Stimulated activated CD8-positive, alpha-beta memory T cell treated with anti-CD3 and anti-CD28 coated beads, Interleukin-7, amount 100 ng/mL, for 48 hours (primary cell): ENCODE measurements at places on chromosomes 16 and 17.

DNA sequence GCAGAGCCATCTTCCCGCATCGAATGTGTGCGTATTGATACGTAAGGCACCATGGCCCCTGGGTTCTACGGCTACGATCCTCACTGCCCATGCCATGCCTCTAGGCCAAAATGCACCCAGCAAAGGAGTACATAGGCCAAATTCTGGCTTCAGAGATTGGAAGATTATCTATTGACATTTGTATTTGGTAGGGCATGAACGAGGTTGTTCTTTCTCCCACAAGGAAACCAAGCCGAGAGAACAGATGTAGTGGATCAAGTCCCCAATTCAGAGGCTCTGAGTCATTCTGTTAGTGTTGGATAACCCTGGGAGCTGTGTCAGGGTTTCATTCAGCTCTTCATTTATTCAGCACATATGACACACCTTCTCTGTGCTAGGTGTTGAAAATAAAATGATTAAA, 36.5 kb downstream of the HOXB1 start:
- DNase-seq = no peak

- DNase-seq = no peak
Observed at GRCh38 chr16:8877894-8878522, 4.1 kb upstream of the LITAFD start.

DNA sequence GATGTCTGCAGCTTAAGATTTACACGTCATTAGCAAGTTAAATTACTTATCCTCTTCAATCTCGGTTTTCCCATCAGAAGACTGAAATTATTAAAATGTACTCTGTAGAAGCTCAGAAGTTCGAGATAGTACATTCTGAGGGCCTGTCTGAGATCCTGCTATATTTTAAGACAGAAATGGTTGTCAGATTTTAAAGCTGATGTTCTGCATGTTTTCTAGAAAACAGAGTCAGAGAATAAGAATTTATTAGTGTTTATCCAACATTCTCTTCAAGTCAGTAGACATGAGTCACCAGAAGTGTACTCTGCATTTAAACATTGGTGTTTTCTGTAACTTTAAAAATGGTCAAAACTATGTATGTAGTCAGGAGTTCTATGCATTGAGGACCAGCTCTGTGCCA, 155.2 kb upstream of the MYOCD start:
- DNase-seq = no peak

DNA sequence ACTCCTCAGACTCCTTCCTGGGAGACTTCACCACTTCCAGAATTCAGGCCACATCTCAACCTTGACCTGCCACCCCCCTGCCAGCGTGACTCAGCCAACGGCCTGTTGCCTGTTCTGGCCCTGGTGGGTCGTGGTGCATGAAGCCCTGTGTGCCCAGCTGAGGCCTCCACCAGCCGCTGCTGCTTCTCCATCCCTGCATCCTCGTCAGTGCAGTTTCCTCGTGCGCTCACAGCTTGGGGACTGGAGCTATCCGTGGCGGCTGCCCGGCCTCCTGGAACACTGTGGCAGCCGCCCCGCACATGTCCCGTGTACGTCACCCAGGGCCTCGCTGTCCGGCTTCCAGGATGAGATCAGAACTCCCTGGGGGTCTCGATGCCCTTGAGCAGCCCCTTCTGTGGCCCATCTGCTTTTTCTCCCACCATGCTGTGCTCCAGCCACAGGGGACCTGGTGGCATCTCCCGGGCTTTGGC, 8.0 kb upstream of the TEDC2 start:
- no peak for DNase-seq

- DNase-seq = no peak
Observed at GRCh38 chr17:35867574-35867973, 1.1 kb downstream of the HEATR9 start.

DNA sequence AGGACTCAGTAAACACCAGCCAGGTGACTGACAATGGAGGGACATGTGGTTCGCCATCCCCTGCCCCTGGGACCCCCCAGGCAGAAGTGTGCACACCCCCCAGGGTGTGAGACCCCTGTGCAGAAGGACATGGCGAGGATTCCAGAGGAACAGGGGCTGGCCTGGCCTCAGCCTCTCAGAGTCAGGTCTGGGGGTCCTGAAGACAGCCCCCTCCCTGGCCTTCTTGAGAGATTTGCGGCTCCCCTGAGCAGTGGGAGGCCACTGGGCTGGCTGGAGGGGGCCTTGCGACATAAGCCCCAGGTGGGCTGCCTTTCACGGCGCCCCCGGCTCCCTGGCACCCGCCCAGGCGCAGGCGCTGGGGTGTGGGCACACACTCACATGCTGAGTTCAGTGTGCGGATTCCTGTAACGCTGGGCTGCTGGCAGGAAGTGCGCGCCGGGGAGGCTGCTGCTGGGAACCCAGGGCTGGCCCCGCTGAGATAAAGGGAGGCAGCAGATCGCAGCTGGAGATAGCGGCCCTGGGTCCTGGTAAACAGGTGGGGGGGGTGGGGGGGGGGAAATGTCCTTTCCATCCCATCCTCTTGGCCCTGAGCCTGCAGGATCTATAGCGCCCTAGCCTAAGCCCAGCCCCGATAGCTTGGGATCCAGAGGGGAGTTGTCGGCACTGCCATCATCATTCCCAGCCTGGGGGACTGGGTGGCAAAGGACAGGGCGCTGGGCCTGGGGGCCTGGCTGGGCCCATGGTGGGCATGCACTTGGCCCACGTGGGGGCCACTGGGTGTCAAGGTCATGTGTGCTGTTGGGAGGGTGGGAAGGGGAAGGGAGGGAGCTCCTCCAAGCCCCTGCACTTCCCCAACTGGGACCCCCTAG, 27.1 kb downstream of the TMEM235 start:
- peak; percentile 66 for DNase-seq

- no peak for DNase-seq
Observed at GRCh38 chr16:79283578-79283977, 317.0 kb downstream of the MAF start.

DNA sequence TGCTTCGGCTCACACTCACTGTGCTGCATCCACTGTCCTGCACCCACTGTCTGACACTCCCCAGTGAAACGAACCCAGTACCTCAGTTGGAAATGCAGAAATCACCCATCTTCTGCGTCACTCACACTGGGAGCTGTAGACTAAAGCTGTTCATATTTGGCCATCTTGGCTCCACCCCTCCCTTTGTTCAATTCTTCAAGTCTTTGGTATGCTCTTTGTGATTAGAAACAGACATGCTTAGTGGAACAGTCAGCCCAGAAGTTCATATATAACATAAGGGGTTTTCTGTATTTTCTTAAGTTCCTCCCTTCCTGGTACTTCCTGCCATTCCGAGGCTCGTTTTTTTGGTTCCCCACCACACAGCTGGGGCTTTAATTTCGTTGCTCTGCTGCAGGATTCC, 398.5 kb upstream of the DYNLRB2 start:
- DNase-seq = no peak

GRCh38 chr16:10383626-10384025, 2.2 kb upstream of the ATF7IP2 start:
- DNase-seq = no peak

GRCh38 chr17:70968302-70968701, 799.0 kb downstream of the KCNJ2 start:
- DNase-seq = no peak

DNA sequence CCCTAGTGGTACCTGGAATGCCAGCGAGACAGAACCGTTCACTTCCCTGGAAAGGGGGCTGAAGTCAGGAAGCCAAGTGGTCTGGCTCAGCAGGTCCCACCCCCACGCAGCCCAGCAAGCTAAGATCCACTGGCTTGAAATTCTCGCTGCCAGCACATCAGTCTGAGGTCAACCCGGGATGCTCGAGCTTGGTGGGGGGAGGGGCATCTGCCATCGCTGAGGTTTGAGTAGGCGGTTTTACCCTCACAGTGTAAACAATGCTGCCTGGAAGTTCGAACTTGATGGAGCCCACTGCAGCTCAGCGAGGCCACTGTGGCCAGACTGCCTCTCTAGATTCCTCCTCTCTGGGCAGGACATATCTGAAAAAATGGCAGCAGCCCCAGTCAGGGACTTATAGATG, 464.7 kb upstream of the TOM1L1 start:
- no peak for DNase-seq

GRCh38 chr17:64585146-64585545, 77.0 kb downstream of the SMURF2 start:
- no peak for DNase-seq

- DNase-seq = no peak
Observed at GRCh38 chr16:66668777-66669444, 27.6 kb downstream of the CMTM4 start.

GRCh38 chr17:8255499-8255898, 6.4 kb downstream of the PFAS start:
- no peak for DNase-seq

GRCh38 chr16:85984231-85984880, 85.4 kb downstream of the IRF8 start:
- DNase-seq = no peak

DNA sequence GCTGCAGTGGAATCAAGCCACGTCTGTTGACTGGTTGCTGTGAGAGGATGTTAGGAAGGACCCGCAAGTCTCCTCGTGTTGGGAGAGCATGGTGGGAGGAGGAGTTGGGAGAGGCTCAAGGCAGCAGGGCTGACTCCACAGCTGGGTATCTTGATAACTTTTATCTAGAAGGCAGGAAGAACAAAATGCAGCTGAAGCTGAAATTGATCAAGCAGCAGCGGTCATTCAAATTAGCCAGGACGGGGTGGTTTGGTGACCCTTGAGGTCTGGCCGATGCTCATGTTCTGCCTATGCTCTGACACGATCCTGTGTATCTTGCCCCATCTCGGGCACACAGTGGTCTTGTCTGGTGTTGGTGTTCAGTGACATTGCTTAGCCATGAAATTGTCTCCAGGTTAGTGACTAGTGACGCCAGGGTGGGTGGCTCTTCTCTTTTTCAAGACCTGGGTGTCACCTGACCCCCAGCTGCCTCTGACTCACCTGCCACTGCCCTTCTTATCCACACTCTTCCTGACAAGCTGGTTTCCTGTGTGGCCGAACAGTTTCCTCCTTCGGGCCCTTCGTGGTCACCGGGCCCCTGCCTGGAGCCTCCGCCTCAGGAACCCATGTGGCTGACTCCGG, 19.1 kb downstream of the NPTX1 start:
- no peak for DNase-seq

DNA sequence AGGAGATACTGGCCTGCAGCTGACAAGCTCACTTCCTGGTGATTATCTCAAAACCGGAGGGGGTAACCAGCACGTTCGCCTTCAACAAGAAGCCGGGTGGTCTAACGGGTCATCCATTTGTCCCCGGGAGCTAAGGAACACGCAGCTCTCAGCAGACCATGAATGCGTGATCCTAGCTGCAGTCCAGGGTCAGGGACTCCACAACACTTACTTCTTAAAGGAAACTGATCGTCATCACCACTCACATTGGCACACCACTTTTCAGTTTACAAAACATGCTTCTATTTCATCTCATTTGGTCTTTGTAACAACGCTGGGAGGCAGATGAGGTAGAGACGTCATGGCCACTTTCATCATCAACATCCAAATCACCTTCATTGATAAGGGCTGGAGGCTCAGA, 25.2 kb downstream of the COTL1 start:
- DNase-seq = no peak

- DNase-seq = no peak
Observed at GRCh38 chr17:50396261-50397110, 837 bp downstream of the LRRC59 start.

GRCh38 chr16:15639061-15639568, 3.8 kb downstream of the MARF1 start:
- no peak for DNase-seq

DNA sequence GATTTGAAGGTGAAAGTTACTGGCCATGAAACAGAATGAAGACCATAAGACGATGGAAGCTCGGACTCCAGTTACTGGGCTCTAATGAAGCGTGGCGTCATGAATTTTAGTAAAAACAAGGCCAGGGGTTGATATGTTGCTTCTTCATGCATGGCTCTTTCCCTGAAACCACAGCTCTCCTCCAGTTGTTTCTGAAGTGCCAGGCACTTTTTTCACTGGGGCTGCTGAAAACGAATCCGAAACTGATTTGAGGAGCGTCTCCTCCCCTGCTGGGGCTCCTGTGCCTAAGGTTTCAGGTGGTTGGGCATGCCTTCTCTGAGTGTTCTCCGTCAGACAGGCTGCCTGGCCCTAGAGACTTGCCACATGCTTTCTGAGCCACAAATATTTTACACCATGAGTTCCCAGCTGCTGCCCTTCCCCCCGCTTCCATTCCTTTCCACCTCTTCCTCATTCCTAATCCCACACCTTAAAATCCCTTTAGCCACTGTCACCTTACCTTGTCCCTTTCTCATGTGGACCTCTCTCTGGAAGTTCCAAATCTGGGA, 3.7 kb upstream of the MYL4 start:
- DNase-seq = peak; percentile 60

- no peak for DNase-seq
Observed at GRCh38 chr16:83954577-83955016, 1.6 kb downstream of the OSGIN1 start.

DNA sequence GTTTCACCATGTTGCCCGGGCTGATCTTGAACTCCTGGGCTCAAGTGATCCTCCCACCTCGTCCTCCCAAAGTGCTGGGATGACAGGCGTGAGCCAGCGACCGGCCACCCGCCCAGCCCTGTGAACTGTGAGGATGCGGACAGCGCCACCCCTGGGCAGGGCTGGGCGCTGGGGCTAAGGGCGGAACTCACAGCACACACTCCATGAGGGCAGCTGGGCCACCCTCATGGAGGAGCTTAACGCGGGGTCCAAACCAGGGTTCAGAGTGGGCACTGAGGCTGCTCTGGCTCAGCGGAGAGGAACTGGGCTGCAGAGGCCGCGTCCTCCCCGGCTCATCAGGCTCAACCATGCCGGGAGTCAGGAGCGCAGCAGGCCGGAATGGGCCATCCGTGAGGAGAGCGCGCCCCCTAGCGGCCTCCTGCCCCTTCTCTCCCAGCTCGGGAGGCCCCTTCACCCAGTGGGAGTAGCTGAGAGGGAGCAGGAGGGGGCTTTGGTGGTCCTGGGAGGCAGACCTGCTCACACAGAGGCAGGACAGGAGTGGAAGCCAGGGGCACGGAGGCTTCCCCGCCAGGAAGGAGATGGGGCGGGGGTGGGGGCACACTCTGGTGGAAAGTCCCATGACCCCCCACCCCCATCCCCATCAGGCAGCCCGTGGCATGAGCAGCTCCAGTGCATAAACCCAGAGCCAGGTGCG, 13.8 kb downstream of the CORO7 start:
- DNase-seq = no peak

DNA sequence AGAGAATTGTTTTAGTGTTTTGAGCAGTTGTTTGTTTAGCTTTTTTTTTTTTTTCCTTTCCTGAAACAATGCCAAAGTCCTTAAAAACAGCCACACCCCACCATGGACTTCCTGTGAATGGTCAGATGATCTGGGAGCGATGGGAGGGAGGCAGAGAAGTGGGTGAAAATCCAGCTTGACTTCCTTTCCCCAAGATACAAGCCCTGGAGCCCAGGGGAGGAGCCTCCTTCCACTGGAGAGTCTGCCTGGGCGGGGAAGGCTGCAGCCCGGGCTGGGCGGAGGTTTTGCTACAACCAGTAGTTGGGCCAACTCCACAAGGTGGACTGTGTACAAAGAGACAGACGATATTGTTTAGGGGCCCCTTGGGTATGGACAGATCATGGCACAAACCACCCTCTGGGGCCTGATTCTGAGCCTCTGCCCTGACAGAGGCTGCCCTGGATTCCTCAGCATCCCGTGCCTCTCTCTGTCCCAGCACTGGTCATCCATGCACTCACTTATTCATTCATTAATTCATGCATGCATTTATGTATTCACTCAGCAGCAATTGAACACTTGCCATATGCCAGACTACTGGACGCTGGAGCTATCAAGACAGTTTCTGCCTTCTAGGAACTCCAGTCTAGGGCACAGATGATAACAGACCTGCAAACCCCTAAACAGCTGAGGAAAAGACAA, 29.8 kb downstream of the WSB1 start:
- no peak for DNase-seq
